ENCODE measurements at places on chromosomes 1 and 21. TPM values are rescaled to one million over a fixed set of nuclear protein-coding genes. Genes with fewer than 3 reads are reported as not detected.
A peak's percentile ranks its signal among the peaks of the same experiment; 100 is the strongest.

Gene C1orf94
- not detected for total RNA-seq

DNA sequence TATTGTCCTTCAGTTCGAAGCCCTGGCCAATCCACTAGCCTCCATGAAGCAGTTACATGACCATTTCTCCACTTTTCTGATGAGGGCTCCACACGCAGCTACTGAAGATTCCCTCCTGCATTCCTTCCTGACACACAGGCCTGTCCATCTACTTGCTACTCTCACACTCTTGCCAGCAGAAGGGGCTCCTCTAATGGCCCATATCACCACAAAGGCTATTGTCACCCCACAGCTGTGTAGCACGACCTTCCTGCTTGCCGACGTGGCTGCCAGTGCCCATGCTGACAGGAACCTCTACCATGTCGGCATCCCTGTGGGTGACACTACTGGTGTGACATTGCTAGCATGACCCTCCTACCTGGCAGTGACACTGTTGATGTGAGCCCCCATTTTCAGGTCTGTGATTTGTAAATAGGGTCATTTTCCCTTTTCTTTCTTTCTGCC, 1528.6 kb upstream of the TPTE start:
- DNase-seq, result peak; percentile 39
- H3K27ac ChIP-seq, result no peak overlapping the region
- H3K27me3 ChIP-seq, result no peaks in the 10 kb centered on the region
- H3K4me3 ChIP-seq, result peak overlapping the region; percentile 9

DNA sequence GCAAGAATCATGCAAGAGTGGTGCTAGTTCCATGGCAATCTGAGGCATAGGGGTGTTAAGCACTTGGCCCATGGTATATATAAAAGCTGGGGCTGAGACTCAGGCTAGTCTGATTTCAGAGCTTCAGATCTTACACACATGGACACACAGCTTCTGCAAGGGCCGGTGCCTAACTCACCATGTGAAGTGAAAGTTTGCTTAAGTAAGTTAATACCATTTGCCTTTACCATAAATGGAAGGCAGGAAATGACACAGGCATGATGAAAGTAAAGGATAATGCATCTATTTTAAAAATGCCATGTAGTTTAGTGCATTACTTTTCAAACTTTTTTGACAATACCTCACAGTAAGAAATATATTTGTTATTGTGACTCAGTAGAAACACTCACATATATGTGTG, 122.6 kb downstream of the KCNJ6 start:
- H3K4me1 ChIP-seq, result no peaks in the 10 kb centered on the region
- DNase-seq, result no peak
- H3K4me3 ChIP-seq, result no peak overlapping the region
- no peak overlapping the region for H3K27ac ChIP-seq
- no peaks in the 10 kb centered on the region for H3K36me3 ChIP-seq

- H3K27ac ChIP-seq, result no peak overlapping the region
- no peaks in the 10 kb centered on the region for H3K27me3 ChIP-seq
- H3K4me3 ChIP-seq, result no peak overlapping the region
Measured at GRCh38 chr1:193221651-193222050, 35.2 kb upstream of the B3GALT2 start.

DNA sequence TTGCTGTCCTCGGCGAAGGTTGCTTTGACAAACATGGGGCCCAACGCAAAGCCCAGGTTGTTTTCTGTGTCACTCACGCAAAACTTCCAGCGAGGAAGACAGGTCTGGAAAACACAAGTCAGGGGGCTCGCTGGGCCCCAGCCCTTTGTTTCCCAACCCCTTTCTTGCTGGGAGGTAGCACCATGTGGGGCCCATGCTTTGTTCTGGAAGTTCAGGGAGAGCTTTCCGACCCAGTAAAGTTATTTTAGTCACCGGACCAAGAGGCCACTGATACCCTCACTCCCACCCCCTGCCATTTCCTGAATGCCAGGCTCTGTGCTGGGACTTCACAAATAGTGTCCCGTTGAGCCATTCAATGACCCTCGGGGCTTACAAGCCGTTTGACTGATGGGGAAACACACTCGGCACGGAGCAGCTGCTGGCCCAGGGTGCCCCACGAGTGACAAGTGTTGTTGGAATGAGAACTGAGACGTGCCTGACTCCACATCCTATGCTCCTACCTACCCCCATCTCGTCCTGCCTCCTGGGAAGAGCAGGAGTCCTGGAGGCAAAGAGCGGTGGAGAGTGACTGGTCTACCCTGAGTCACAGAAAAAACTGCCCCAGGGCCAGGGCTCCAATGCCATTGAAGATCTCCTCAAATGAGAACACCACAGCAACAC, 52.0 kb downstream of the ECE1 start:
- no peaks in the 10 kb centered on the region for H3K27me3 ChIP-seq
- H3K36me3 ChIP-seq, result peaks cover 26% of the 10 kb centered on the region
- no peaks in the 10 kb centered on the region for H3K4me1 ChIP-seq

GRCh38 chr1:228064296-228064695, 18.2 kb upstream of the ARF1 start:
- H3K4me3 ChIP-seq, result no peak overlapping the region

GRCh38 chr1:30195424-30196134, 527.8 kb downstream of the MATN1 start:
- no peak for DNase-seq
- no peak overlapping the region for H3K4me3 ChIP-seq
- no peaks in the 10 kb centered on the region for H3K36me3 ChIP-seq
- no peaks in the 10 kb centered on the region for H3K4me1 ChIP-seq

DNA sequence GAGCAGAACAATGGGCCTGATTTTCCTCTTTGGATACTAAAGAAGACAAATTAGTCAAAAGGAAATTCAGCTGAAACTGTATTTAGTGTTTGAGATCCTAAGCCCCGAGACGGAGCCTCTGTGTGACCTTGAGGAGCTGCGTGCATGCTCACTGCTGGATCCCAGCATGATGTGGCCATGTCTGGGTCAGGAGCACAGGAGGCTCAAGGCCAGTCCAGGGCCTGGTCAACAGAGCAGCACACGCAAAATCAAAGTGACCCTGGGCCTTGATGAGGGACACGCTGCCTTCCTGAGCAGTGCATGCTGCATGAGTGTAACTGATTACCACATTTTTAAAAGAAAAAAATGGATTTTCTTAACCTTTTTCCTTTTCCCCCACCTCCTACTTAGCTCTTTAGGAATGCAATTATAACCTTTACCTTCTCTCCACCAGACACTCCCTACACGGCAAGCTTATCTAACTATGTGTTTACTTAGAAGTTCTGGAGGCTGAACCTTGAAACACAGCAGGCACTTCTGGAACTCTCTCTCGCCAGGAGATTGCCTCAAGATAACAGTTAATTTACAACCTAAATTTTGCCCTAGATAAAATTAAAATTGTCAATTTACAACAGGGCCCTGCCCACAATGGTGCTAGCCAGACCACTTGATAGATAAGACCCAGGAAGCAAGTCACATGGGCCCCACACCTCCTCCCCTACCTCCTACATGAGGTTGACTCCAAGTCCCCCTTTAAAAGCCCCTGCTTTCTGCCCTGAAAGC, 144.6 kb downstream of the LRIG2 start:
- no peak overlapping the region for H3K27ac ChIP-seq
- no peaks in the 10 kb centered on the region for H3K36me3 ChIP-seq
- H3K27me3 ChIP-seq, result no peaks in the 10 kb centered on the region
- H3K4me3 ChIP-seq, result no peak overlapping the region

- H3K4me3 ChIP-seq, result no peak overlapping the region
- peaks cover 8% of the 10 kb centered on the region for H3K4me1 ChIP-seq
- H3K27me3 ChIP-seq, result no peaks in the 10 kb centered on the region
- H3K36me3 ChIP-seq, result no peaks in the 10 kb centered on the region
Measured at GRCh38 chr1:6292102-6292501, 31.2 kb upstream of the GPR153 start.
